CD4-positive, alpha-beta memory T cell (primary cell): ENCODE measurements at places on chromosomes 12 and 14. TPM values are rescaled to one million over a fixed set of nuclear protein-coding genes. Genes with fewer than 3 reads are reported as not detected.

The SLCO1B1 gene
- polyA plus RNA-seq, result not detected

The OR4Q2 gene
- not detected for polyA plus RNA-seq

The CNTN1 gene
- not detected for polyA plus RNA-seq

The CISTR gene
- not detected for polyA plus RNA-seq

The KLRB1 gene
- polyA plus RNA-seq, result 196 TPM

The RNASE3 gene
- polyA plus RNA-seq, result not detected

The IFI27 gene
- polyA plus RNA-seq, result 15.9 TPM

The WNT5B gene
- 0.61 TPM for polyA plus RNA-seq
